Activated CD4-positive, alpha-beta T cell treated with anti-CD3 and anti-CD28 coated beads, Interleukin-2, amount 10 ng/mL, durations not matched to agents 7 days and 5 days (primary cell): ENCODE measurements at places on chromosomes 12 and 14.

DNA sequence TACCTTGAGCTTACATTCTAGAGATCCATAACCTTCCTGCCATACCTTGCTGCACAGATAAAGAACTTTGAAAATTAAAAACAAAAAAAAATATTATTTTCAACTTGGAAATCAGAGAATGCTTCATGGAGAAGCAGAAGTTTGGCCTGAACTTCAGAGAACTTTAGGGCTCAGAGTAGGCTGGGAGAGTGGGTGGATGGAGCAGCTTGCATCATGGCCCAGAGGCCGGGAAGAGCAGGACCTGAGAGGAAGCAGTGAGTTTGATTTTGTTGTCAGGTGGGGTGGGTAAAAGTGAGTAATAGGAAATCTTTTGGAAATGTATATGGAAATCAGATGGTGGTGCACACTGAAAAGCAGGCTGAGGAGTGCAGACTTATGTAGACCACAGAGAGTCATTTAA, 228.5 kb upstream of the KRR1 start:
- DNase-seq = no peak

GRCh38 chr12:6552140-6552551, 3.7 kb downstream of the IFFO1 start:
- DNase-seq = no peak

GRCh38 chr12:121568971-121569751, 11.7 kb downstream of the KDM2B start:
- DNase-seq = no peak

GRCh38 chr12:65279369-65280112, 1.1 kb downstream of the MSRB3 start:
- no peak for DNase-seq

- no peak for DNase-seq
Measured at GRCh38 chr14:91335191-91336092, 82.2 kb downstream of the CCDC88C start.

DNA sequence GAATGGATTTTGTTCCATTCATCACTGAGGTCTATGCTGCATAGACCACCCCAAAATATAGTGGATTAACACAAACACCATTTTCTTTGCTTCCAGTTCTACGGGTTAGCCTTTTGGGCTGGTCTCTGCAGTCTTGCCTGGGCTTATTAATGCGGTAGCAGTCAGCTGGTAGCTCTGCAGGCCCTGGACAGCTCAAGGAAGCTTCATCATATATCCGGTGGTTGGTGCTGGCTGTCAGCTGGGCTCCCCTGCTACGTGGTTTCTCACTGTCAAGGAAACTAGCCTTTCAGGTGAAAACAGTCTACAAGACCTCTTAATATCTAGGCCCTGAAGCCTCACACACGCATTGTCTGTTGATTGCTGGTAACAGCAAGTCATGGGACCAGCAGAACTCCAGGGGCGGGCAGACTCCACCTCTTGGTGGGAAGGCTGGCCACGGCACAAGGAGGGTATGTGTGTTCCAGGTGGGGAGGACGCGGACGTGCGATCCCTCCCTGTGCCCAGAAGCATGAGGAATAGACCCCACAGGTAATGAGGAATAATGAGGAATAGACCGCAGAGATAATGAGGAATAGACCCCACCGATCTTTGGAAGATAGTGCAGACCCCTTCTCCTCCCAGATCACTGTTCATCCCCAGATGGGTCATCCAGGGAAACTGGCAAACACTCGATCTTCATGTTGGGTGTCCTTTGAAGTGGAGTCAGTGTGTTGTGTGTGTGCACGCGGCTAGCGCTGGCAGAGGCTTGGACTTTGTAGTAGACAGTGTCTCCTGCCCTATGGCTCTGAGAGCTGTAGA, 13.3 kb downstream of the TSPAN9 start:
- DNase-seq = no peak

GRCh38 chr14:46499521-46499920, 152.1 kb downstream of the RPL10L start:
- DNase-seq = no peak

DNA sequence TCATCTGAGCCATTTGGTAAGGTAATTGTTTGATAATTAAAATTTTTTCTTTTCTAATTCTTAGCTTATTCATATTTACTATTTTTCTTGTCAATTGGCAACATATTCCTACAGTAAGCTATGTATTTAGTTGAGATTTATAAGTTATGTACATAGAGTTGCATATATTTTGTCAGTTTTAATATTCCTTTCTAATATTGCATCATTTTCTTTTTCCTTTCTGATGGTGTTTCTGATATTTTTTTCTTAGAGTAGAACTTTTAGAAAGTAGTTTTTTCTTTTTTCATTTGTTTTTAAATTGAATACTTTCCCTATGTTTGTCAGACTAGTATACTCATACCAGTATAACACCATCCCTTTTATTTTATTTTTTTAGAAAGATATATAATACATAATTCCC, 131.3 kb downstream of the TTC6 start:
- no peak for DNase-seq
